ENCODE measurements at places on chromosomes 12 and 14. TPM values are rescaled to one million over a fixed set of nuclear protein-coding genes. Genes with fewer than 3 reads are reported as not detected.

AP4S1 gene
- total RNA-seq, result 4.8 TPM

IKZF4 gene
- 2.0 TPM for total RNA-seq

OR6J1 gene
- not detected for total RNA-seq

EPYC gene
- total RNA-seq, result not detected

CCDC175 gene
- total RNA-seq, result not detected

C12orf42 gene
- not detected for total RNA-seq

MMP17 gene
- total RNA-seq, result 8.5 TPM

ADCY6 gene
- total RNA-seq, result 48.9 TPM

KLHDC1 gene
- 1.9 TPM for total RNA-seq

PARPBP gene
- total RNA-seq, result 5.6 TPM

DAO gene
- not detected for total RNA-seq

ITPR2 gene
- 21.7 TPM for total RNA-seq

ZDHHC22 gene
- total RNA-seq, result not detected

KLRK1 gene
- total RNA-seq, result not detected

SLC38A4 gene
- 0.28 TPM for total RNA-seq

RASSF9 gene
- 0.85 TPM for total RNA-seq

KRT3 gene
- not detected for total RNA-seq
